ENCODE measurements at places on chromosomes 2 and 18.

GRCh38 chr2:241302759-241303651 is 12.5 kb downstream of the HDLBP start:
- DNase-seq = no peak

- DNase-seq = no peak
These were observed 230.0 kb upstream of the MGAT5 start for GRCh38 chr2:134023854-134024253.

- no peak for DNase-seq
These were observed 21.0 kb downstream of the EML4 start for GRCh38 chr2:42190191-42190590.

GRCh38 chr2:198698230-198698629 is 759.5 kb downstream of the SATB2 start:
- no peak for DNase-seq

- DNase-seq = no peak
These were observed 30.8 kb downstream of the CREG2 start for GRCh38 chr2:101356521-101356920.

- DNase-seq = no peak
These were observed 35.8 kb downstream of the IMPA2 start for GRCh38 chr18:12017081-12017480.

- no peak for DNase-seq
These were observed 47.7 kb upstream of the EHBP1 start for GRCh38 chr2:62657783-62658182.

DNA sequence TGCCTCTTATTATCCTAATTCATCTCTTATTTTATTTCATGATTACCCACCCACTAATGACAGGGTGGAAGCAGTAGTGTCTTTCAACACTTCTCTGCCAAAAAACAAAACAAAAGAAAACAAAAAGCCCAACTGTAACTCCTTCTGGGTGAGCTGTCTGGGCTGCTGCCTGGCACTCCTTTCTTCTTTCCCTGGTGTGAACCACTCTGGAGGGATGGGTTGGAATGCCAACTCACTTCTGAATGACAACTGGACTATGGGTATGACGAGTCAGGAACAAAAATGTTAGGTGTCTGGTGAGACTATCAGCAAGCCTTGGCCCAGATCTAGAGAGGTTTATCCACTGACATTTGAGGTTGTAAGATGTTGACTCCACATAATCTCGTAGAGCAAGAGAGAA is 88.3 kb upstream of the ITGB6 start:
- DNase-seq = no peak

GRCh38 chr2:81714817-81715216 is 1410.3 kb upstream of the LRRTM1 start:
- no peak for DNase-seq

DNA sequence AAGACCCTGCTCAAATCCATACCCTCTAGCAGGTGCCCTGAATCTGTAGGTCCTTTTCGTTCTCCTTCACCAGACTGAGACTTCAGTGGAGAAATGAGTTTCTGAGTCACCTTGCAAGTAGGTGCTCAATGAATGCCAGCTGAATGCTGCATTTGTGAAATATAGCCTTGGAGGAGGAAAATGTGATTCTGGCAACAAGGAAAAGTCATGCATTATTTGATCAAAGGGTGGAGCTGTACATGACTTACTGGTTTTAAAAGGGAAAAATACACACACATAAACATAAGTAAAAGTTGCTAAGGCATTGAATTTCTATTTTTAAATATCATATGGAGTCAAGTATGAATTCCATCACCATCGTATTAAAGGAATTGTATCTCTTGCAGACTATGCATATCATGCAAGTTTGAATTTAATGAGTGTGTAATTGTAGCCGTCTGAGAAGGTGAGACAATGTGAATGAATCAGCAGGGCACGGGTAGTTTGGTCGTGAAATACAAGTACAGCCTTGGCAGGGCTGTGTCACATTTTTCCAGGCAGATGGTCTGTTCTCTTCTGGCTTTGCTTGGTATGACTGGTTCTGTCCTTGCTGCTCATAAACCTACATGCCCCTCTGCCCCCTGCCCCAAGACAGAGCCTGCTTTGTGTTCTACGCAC is 160.8 kb downstream of the COL6A3 start:
- DNase-seq = no peak

- no peak for DNase-seq
These were observed 126.0 kb upstream of the CHST9 start for GRCh38 chr18:27311114-27311513.

- DNase-seq = no peak
These were observed 177.5 kb downstream of the ANAPC1 start for GRCh38 chr2:111706481-111707001.

GRCh38 chr2:20490300-20491181 is 43.7 kb downstream of the RHOB start:
- no peak for DNase-seq

DNA sequence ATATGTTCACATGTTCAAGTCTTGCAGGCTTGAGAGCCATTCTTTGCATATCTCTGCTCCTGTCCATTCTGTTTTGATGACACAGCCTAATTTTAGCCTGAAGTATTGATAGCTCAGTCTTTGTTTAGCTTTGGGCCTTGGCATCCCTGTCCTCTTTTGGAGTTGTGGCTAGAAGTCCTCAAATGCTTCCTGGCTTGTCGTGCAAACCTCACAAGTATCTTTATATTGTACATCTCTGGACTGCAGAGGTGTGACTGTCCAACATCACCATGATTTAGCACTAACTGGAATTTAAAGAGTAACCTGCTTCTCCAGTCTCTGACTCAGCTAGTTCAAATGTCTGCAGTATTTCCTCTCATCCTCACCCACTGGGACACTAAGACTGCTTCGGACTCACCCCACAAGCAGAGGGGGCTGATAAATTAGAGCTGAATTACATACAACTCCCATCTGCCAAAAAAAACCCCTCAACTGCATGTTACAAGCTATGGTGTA is 11.7 kb downstream of the PFN4 start:
- no peak for DNase-seq

DNA sequence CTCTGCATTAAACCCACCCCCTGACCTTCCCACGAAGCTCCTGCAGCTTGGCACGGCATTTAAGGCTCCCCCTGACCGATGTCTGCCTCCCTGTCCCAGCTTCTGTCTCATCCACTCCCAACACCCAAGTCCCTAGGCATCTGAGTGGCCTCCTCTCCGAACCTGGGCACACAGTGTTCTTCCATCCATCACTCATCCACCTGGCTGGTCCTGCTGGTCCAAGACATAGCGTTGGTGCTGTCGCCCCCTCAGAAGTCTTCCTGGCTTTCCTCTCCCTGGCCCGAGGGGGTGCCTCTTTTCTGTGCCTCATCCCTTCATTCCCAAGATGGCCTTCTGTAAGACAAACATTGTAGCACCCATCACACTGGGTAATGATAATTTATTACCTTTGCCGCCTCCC is 323.6 kb downstream of the GBX2 start:
- no peak for DNase-seq

GRCh38 chr2:239429473-239430350 is 28.9 kb upstream of the HDAC4 start:
- no peak for DNase-seq

GRCh38 chr18:35484034-35484433 is 13.7 kb downstream of the INO80C start:
- no peak for DNase-seq

GRCh38 chr2:41145066-41145465 is 693.2 kb upstream of the SLC8A1 start:
- no peak for DNase-seq

GRCh38 chr18:53458944-53459580 is 765.4 kb downstream of the MBD2 start:
- peak; percentile 84 for DNase-seq

DNA sequence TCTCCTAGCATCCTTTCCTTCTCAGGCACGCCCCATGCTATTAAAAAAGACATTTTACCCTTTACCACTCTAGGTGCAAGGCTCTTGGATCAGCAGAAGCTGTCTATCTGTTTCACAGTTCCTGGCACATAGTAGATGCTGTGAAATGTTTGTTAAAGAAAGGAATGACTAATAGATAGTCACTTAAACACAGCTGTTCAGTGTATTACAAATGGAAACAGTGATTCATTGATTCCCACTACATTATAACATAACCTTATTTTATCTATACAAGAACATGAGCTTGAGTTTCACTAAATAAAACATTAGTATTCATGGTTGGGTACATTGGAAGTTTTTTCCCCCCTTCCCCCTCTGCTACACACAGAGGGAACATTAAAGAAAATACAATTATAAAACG is 142.1 kb downstream of the ASXL3 start:
- DNase-seq = no peak

DNA sequence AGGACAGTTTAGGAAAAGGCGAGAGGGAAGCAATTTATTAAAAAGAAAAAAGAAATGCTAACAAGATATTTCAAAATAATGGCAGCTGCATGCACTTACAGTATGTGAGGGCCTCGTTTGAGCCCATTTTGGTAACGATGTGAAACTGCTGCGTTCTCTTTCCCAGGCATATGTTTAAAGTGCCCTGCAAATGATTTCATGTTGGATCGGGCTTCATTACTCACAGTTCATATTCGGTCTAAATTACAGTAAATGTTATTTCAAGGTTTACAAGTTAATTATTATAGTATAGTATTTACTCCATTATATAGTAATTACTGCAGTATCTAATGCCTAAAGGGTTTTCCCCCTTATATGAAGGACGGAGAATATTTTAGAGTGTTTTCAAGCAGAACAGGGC is 679.1 kb downstream of the BCL11A start:
- no peak for DNase-seq

- DNase-seq = no peak
These were observed 9.0 kb upstream of the CWC22 start for GRCh38 chr2:180015951-180016709.

- no peak for DNase-seq
These were observed 4.9 kb downstream of the EPAS1 start for GRCh38 chr2:46302005-46302695.

DNA sequence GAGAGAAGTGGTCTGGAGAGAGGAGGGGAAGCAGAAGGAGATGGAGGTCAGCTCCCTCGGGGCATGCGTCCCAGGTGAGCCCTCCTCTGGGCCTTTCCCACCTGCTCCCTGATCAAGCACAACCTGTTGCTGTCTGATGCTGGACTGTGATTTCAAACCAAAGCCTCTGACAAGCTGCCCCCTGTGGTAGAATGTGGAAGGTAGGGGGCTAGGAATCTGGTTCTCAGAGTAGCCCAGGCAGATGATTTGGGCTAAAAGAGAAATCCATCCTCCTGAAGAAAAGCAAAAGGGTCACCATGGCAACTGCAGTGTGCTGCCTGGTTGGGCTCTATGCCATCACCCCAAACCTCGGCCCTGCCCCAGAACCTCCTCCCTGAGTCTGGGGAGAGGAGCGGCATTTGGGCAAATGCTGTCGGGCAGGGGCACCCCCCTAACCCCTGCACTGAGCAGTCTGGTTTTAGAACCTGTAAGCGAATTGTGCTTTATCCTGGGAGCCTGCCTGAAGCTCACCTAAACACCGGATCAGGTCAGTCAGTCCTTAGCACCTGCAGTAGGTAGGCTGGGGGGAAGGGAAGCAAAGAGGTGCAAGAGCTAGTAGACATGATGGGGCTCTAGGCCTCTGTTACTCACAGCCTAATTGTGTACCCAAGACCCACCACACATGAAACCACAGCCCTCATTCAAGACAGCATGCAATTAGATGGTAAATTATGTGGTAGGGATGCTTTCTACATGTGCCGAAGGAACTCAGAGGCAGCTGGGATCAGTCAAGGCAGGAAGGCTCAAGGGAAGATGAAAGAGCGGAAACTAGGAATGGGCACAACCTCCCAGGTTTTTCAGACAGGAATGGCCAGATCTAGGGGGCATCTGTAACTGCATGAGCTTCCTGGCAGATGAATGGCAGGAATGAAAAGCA is 83.5 kb downstream of the DNMT3A start:
- DNase-seq = no peak

GRCh38 chr2:186751790-186752189 is 57.9 kb downstream of the FAM171B start:
- no peak for DNase-seq

- no peak for DNase-seq
These were observed 66.4 kb upstream of the CCBE1 start for GRCh38 chr18:59763541-59764136.

DNA sequence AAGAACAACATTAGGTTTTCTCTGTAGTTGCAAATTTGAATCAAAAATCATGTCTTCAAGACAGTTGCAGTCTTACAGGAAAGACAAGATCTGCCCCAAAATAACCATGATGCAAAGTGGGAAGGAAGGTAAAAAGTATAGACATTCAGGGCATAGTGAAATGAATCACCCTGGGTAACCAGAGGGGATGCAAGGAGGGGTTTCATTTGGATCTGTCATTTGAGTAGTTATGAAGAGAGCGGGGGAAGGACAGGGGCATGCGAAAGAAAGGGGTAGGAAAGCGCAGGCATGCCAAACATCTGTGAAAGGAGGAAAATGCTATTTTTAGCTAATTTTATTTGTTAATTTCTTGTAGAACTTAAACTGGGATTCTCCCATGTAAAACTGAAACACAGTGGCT is 219.1 kb upstream of the BOD1L2 start:
- DNase-seq = no peak

GRCh38 chr2:37070931-37071330 is 13.2 kb downstream of the HEATR5B start:
- DNase-seq = no peak

DNA sequence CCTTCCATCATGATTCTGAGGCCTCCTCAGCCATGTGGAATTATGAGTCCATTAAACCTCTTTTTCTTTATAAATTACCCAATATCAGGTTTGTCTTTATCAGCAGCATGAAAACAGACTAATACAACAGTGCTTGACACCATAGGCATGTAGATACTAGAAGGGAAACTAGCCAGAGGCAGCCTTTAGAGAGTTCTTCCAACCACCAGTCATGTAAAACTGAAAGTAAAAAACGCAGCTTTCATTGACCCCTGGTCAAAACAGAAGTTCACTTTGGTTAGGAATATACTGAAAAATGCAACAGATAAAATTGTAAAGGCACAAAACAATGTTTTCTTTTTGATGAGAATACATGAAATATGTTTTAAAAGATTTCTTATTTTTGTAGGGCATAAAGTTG is 122.8 kb upstream of the L3MBTL4 start:
- DNase-seq = no peak

DNA sequence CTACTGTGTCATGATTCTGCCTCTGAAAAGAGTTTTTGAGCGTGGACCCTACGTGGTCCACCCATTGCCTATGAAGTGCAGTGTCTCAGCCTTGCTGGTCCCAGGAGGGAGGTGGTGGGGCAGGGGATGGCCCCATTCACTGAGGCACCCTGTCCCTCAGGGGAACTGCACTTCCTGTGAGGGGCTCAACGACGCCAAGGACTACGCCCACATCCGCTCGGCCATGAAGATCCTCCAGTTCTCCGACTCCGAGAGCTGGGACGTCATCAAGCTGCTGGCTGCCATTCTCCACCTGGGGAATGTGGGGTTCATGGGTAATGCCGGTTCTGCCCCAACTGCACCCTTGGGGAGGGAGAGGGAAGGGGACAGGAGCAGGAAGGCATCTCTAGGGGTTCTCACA is 42.5 kb downstream of the MYO7B start:
- no peak for DNase-seq

Measured in NCI-H1092 (cell line).